Umbilical cord (tissue), 2 donors: ENCODE measurements at places on chromosomes 12 and 14. TPM values are rescaled to one million over a fixed set of nuclear protein-coding genes. Genes with fewer than 3 reads are reported as not detected.

DNA sequence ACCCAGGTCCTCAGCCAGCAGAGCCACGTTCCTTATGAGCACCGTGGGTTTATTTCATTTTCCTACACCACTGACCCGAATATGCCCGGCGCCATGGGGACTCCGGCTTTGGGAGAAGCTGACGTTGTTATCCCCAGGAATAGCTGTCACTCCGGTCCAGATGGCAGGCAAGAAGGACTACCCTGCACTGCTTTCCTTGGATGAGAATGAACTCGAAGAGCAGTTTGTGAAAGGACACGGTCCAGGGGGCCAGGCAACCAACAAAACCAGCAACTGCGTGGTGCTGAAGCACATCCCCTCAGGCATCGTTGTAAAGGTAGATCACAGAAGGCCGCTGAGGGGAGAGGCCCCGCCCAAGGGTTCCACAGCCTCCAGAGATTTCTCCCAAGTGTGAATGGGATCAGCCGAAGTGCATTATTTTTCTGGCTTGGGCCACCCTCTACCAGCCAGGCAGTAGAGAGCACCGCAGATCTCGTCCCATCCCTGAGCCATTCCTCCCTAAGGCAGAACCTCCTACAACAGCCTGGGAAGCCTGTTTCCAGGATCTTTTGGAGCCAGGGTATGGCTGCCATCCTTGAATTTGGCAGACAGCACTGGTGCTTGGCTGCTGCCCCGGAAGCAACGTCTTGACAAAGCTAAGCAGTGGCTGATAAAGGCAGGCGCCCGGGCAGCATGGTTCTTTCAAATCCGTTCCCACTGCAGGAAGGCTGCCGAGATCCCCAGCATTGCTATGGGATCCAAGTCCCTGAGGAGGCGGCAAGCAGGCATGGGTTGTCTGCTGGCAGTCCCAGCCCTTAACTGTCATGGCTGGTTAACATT lies 17.8 kb downstream of the CDK2AP1 start:
- no peak for DNase-seq

DNA sequence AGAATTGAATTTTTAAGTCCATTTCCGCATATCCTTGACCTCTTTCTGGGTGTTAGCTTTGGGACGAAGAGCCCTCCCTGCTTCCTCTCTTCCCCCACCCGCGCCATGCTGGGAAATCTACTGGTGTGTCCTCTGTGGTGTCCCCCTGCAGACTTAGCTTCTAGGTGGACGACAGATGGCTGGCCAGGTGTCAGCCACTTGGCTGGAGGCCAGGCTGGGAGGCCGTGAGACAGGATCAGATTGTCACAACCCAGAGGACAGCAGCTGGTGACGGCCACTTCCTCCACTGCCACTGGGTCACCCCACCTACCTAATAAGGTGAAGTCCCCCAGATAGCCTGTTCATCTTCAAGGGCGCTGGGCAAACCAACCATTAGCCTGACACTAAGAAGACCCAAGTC lies 13.3 kb upstream of the DTX1 start:
- no peak for DNase-seq

PRB3 gene
- not detected for total RNA-seq

GALNT4 gene
- 11.1 TPM for total RNA-seq

ARMH4 gene
- total RNA-seq, result 25.3 TPM

- no peak for DNase-seq
These were observed 1.6 kb upstream of the TXNRD1 start for GRCh38 chr12:104213952-104214351.

- DNase-seq, result no peak
These were observed 1.4 kb downstream of the CEP128 start for GRCh38 chr14:80940146-80940545.

DNA sequence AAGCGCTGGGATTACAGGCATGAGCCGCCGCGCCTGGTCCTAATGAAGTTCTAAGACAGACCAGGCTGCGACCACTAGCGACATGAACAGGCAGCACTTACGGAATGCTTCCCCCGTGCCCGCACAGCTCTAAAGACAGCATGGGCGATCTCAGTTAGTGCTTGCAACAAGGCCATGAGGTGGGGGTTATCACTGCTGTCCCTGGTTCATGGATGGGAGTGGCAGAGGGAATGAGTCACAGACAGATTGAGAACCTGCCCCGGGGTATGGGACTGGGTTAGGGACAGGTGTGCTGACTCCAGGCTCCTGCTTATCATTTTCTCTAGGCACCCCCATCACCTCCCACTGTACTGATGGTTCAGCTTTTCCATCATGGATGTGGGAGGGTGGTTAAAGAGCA lies 160.9 kb downstream of the VRK1 start:
- no peak for DNase-seq

GRCh38 chr14:67335781-67336180 lies 23.8 kb downstream of the ATP6V1D start:
- DNase-seq, result no peak

GRCh38 chr12:75724928-75725312 lies 213.5 kb upstream of the KRR1 start:
- peak; percentile 75 for DNase-seq

GRCh38 chr12:95277139-95277538 lies 59.5 kb downstream of the VEZT start:
- DNase-seq, result peak; percentile 40

- DNase-seq, result no peak
These were observed 54.1 kb downstream of the ADIPOR2 start for GRCh38 chr12:1744932-1745331.

DNA sequence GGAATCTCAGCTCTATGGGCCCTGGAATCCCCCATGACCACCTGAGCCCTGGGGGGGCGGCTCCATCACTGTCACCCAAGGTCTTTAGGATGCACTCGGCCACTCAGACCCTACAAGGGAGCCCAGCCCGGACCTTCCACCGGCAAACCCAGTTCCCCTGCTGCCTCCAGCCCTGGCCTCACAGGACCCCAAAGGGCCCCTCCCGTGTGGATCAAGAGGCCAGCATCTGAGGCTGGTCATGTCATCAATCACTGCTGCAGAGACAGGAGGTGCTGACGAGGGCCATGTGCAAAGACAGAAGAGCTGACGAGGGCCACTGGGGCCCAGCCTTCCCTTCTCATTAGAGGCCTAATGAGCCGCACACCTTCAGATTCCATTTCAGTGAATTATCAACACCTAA lies 39.0 kb upstream of the SFSWAP start:
- no peak for DNase-seq

- no peak for DNase-seq
These were observed 816.9 kb downstream of the AACS start for GRCh38 chr12:125882141-125882540.

DNA sequence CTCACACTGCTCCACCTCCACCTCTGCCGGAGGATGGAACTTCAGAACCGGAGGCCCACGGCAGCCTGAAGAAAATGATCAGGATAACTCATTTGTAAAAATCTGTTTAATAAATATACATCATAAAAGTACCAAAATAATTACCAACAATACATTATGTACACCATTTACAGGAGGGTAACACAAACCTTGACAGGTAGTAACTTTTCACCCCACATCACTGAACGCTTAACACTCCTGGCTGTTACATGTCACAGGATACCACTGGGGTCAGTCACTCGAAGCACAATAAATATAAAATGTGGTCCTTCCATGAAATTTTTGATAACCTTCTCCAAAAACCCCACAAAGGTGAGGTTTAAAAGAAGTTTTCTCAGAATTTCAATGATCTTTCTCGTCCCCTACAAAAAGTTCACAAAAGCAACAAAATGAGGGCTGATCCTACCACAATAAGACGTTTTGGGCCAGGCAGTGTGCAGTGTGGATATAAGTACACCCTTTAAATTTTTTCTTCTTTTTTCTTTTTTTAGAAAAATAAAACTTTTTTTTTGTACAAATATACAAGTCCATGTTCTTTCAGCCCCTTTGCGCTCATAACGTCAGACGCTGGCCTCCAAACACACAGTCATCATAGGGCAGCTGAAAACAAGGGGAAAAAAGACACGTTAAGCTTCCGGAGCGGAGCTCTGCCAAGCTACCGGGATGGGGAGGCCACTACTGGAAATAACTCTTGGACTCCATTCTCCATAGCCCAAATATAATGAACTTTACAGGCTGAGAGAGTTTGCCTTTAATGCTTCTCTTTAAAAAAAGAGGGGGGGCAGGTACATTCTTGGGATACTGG lies 2.9 kb downstream of the NFKBIA start:
- DNase-seq, result no peak

- DNase-seq, result no peak
These were observed 23.3 kb upstream of the NEK9 start for GRCh38 chr14:75150150-75150549.

GRCh38 chr14:76306131-76306530 lies 69.8 kb upstream of the ESRRB start:
- no peak for DNase-seq

DPPA3 gene
- total RNA-seq, result not detected

CMA1 gene
- total RNA-seq, result not detected

DNA sequence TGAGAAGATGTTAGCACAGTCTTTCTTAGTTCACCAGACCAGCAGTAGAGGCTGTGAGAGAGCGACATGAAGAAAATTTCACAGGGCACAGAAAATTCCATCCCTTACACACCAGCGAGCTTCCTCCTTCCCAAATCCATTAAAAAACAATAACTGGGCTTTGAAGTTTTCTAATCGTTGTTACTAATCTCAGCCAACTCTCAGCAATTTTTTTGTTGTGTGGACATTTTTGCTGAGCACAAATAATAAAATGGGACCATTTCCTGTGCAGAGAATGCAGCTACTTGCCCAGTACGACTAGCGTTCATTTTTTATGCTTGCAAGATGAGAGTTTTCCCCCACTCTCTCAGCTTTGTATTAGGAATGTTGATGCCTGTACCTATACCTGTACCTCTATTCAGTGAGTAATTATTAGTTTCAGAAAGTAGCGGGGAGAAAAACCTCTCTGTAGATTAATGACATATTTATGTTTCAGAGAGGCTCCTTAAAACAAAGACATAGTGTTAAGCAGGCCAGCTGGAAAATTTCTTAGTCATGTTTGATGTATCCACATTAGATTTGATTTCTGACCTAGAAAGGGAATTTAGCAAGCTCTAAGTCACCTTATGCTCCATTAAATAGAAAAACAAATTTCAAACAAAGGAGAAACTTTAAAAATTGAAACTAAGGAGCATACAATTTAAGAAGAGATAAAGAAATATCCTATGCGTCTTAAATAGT lies 146.5 kb downstream of the SRGAP1 start:
- DNase-seq, result no peak

GRCh38 chr12:15227004-15227679 lies 5.9 kb upstream of the RERG start:
- peak; percentile 61 for DNase-seq

GRCh38 chr12:91889059-91889458 lies 256.6 kb downstream of the BTG1 start:
- DNase-seq, result no peak

DNA sequence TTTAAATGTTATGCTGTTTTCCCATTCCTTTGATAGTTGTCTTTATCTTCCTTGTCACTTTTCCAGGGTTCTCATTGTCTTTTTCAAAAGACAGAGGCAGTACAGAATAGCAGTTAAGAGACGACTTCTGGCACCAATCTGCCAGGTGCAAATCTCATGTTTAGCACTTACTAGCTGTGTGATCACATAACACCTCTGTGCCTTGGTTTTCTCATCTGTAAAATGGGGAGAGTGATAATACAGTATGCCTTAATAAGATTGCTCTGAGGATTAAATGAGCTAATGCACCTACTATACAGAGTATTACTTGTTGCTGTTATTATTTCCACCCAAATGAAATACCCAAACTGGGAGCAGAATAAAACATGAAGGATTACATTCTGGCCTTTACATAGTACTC lies 4.8 kb downstream of the GPR135 start:
- DNase-seq, result no peak

DNA sequence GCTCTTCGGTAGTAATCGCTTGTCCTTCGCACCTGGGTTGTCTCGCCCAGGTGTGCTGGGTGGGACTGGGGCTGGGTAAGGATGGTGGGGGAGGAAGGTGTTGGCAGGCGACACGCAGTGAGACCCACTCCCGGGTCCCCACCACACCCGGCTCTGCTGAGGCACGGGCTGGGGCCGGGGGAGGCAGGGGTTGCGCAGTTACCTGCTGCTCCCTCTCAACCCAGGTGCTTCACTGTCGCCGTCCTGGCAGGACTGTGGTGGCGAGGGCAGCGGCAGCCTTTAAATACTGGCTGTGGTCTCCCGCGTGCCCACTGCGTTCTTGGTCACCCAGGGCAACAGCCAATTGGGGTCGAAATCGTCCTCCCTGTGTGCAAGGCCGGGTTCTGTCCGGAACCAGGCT lies at the start of gene CCER1:
CCER1 (minus strand) TSS at position 256 of the 400 bp plus-strand sequence. CDS start 434 bp downstream, outside the sequence.
- no peak for DNase-seq

MUCL1 gene
- total RNA-seq, result not detected

GRCh38 chr14:77598366-77599070 lies 17.9 kb downstream of the SPTLC2 start:
- no peak for DNase-seq

- no peak for DNase-seq
These were observed 94.7 kb downstream of the CCDC92 start for GRCh38 chr12:123877968-123878367.

PALS1 gene
- total RNA-seq, result 39.2 TPM

DNA sequence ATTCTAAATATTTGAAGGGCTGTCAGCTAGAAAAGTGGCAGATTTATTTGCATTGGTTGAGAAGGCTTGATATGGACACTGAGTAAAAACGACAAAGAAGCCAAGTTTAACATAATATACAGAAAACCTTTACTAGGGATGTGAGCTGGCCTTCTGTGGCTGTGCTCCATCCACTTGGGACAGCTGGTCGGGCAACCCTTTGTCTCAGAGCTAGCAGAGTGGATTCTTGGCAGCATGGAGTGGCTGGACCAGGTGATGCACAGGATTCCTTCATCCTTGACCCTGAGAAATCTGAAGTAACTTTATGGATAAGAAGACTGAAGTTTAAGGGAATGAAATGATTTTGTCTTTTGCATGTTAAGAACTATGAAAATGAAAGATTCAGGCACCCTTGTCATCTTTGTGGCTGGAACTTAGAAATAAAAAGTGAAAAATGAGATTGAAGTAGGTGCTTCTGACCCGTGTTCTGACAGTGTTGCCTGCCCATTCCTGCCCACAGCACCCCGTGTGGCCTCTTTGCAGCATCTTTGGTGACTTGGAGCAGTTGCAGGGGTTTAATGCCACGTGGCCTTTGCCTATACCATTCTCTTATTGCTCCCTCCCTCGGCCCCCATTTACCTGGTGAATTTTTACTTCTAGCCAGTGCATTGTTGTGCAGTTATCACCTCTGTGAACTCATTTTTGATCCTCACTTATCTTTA lies 32.6 kb downstream of the PELI2 start:
- no peak for DNase-seq
